ENCODE measurements at places on chromosomes 16 and 17.

DNA sequence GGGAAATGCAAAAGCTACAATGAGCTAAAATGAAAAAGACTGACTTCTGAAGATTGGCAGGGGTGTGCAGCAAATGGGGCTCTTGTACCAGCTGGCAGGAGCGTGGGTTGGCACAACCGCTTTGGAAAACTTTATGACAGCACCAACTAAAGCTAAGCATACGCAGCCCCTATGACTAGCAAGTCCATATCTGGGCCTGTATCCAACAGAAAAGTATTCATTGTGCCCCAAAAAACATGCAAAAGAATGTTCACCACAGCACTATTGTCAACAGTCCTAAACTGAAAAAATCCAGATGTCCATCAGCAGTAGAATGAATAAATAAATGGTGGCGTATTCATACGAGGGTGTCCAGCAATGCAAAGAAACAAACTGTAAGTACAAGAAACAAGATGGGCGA is 22.6 kb upstream of the ITGA3 start:
- DNase-seq, result no peak

DNA sequence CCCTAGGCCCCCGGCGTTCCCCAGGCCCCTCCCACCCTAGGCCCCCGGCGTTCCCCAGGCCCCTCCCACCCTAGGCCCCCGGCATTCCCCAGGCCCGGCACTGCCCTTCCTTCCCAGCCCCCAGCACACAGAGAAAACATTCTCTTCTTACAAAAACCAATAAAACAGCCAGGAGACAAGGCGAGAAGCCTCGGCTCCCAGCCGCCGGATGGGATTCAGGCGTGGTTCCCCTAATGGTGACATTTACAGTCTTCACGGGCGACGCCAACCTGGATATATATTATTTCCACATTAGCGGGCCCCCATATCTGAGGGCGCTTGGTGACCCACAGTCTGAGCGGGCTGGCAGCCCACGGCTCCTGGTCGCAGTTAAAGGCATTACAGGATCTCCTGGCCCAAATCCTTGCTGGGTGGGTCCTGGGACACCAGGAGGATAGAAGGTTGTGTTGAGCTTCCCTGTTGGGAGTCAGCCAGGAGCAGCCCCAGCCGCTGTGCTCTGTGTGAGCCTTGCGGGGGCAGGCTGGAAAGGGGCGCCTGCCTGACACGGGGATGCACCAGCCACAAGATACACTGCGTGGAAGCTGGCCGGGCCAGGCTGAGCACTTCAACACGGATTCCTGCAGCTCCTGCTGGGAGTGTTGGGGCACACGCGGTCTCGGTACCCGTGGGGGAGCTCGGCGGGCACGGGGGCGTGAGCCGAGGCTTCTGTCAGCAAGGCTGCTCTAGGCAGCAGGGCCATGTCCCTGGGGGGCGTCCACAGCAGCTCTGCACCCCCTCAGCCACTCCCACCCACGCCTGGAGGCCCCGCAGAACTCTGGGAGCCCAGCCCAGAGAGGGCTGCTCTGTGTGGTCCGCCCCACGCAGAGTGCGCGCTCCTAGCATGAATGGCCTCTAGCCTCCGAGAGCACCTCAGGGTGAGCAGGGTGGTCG is 83.7 kb downstream of the LMF1 start:
- no peak for DNase-seq

DNA sequence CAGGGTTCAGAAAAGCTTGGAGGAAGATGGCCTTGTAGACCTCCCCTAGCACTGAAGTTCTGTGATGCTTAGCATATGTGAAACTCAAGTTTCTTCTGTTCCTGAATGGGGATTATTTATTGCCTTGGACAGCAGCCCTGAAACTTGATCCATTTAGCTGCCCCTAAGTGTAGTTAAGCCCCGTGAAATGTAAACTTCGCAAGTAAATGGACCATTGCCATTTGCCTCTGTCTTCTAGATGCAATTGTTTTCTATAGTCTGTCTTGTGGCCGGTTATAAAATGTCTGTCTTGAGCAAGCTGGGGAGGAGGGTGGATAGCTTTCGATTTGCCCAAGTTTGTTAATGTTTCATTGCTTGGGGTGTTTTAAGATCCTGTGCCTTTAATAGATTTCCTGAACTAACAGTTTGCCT is 261.8 kb downstream of the CDH13 start:
- DNase-seq, result peak; percentile 80

DNA sequence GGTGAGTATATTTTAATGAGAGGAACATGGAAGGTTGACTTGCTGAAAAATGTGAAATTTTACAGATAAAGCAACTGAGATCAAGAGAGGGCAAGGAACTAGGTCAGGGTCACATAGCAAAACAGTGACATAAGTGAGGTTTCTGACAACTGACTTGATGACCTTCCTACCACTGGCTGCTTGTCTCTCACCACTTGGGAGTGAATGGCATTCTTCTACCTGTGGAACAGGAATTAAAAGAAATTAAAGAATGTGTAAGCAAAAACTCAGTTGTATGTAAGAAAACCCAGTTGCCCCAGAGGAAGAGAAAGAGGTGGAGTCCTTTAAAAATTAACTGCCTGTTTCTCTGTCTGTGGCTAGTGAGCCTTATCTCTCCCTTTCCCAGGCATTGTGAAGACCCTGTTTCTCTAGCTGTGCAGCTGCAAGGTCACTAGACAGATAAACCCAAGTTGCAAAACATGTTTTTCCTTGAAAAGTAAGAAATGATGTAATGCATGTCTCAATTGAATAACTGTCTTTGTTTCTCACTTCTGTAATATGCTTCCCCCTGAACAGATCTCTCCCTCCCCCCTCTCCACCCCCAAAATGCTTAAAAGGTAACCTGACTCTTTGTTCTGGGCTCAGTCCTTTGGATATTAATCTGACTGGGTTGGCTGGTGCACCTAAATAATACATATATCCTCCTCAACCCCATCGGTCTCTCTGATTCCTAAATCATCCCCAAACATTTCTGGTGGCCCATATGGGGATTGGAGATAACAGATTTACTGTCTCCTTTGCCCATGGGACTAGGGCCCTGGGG is 23.4 kb downstream of the ACSM1 start:
- DNase-seq, result no peak

- DNase-seq, result no peak
These were observed 190.1 kb upstream of the FOXF1 start for GRCh38 chr16:86320237-86320595.

GRCh38 chr17:68377771-68378267 is 79.5 kb downstream of the WIPI1 start:
- DNase-seq, result no peak

DNA sequence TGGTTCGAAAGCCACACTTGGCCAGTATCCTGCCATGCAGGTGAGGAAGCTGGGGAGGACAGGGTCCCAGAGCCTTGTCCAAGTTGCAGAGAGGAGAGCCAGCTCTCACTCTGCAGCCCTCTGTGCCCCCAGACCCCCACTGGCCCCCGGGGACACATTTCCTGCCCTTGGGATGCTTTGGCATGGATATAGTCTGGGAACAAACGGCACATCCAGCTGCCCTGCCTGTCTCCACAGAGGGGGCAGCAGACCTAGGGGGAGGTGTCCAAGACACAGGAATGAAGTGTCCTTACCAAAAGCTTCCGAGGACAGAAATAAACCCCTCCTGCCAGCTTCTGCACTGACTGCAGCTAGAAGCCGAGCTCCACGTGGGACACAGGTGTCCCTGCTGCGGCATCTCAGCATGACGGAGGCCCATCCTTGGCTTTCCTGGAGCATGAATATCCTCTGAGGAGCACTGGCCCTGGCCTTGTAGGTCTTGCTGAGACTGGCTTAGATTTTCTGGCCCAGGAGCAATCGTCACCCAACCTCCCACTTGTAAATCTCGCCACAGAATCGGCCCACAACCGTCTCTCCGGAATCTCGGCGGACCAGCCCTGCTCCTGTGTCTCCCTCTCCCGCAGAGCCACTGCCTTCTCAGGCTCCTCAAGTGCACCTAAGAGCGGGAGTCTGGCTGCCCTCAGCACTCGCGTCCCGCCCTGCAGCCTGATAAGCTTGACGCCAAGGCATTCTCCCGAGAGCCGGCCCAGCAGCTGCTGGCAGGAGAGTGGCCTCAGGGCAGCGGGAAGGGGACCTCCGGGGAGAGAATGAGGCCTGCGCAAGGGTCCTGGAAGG is 1.1 kb upstream of the CAPN15 start:
- no peak for DNase-seq

DNA sequence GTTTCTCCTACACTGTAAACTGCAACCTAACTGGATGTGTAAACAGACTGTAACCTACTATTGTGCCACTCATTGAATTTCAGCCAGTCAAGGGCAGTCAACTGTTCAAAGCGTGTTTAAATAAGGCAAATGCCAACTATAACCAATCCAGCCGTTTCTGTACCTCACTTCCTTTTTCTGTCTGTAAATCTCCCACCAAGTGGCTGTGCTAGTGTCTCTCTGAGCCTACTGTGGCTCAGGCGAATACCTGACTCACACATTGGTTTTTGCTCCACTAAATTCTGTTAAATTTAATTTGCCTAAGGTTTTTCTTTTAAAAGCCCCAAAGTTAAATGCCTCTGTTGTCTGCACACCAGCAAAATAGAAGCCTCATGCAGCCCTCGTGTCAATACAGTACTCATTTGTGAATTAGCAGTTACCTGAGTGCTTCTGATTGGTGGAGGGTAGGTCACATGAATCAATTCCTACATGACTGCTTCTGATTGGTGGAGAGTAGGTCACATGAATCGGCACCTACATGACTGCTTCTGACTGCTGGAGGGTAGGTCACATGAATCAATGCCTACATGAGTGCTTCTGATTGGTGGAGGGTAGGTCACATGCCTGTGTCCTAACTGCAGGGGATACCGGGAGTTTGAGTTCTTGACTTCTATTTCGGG is 31.1 kb upstream of the CCR7 start:
- DNase-seq, result peak; percentile 64

DNA sequence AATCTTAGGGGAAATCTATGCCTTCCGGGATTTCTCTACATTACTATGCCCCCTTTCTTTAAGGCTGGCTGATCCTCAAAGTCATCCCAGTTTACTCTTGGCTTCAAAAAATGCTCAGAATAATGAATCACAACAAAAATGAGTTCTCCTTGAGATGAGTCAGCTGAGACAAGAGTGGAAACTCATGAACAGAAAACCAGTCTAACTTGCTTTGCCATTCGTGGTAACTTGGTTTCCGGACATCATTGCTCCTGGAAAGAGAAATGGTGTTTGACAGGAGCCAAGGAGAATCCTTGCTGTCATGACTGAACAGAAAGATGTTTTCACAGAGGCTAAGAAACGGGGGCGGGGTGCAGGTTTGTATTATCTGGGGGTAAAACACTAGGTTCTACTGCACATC is 435.6 kb upstream of the DYNLRB2 start:
- no peak for DNase-seq

- DNase-seq, result no peak
These were observed 751 bp upstream of the DOC2B start for GRCh38 chr17:182050-182751.

- DNase-seq, result no peak
These were observed 114.7 kb downstream of the IRX3 start for GRCh38 chr16:54171626-54172537.

DNA sequence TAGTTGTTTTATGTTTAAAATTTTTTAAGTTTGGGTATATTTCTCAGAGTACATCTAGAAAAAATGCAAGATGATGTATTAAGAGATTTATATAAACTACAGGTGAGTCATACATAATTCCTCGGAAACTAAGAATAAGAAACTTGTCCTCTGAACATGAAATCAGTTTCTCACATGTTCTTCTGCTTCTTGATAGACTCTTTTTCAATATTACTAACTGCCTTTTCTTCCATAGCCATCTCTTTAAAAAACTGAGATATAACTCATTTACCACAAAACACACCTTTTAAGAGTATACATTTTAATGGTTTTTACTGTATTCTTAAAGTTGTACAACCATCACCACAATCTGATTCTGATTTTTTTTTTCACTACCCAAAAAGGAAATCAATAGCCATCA is 238.4 kb upstream of the AXIN2 start:
- no peak for DNase-seq

DNA sequence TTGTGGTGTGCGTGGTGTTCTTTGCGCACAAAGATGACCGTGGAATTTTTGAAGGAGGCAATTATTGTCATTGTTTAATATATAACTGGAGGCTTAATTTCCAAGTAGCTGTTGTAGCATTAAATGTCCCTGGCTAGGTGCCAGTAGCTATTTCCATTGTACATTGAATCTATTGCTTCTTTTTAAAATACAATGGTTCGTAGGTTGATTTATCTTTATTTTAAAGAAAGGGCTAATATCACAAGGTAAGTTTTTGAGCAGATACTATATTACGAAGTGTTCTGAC is 127.1 kb downstream of the RPTOR start:
- no peak for DNase-seq

GRCh38 chr16:67116388-67117311 is 6.9 kb downstream of the PHAF1 start:
- DNase-seq, result no peak

GRCh38 chr16:88387941-88388627 is 5.3 kb downstream of the ZNF469 start:
- no peak for DNase-seq

- no peak for DNase-seq
These were observed 91.5 kb downstream of the SPAG9 start for GRCh38 chr17:51029142-51029541.

DNA sequence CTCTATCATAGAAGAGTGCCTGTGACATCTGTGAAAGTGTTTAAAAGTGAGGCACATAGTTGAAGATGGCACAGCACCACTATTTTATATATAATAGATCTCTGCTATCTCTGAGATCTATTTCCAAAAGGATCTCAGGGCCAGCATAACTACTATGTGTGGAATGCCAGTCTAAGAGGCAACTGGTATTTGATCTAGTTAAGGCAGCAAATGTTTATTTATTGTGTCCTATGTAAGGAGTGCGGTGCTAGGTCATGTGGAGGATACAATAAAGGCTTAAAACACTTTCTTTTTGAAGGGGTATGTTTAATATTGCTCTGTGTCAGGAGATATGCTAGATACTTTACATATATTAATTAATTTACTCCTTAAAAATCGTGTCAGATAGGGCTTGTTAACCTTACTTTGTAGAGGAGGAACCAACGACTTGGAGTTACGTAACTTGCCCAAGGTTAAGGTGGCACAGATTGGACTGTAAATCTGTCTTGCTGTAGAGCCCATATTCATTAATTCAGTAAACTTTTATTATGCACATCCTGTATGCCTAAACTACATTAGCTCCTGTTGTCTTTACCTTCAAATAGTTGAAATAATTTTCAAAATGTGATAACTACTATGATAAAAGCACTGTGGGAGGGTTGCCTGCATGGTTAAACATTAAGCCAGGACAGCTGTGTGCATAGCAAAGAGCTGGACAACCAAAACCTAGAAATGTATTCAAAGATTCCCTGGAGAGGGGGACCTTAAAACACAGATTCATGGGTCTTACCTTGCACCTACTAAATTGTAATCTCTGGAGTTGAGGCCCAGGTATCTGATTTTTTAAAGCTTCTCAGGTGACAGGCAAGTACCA is 83.3 kb downstream of the NLK start:
- DNase-seq, result no peak

GRCh38 chr16:73378471-73378870 is 330.5 kb upstream of the ZFHX3 start:
- no peak for DNase-seq

All from NCI-H524 treated with DMSO at 0.1 percent for 48 hours (cell line).